Foreskin keratinocyte (primary cell): ENCODE measurements at places on chromosomes 16 and 17. TPM values are rescaled to one million over a fixed set of nuclear protein-coding genes. Genes with fewer than 3 reads are reported as not detected.
A peak's percentile ranks its signal among the peaks of the same experiment; 100 is the strongest.

Gene GNAO1
- 0.07 and 0.24 TPM in 2 replicates for total RNA-seq

Gene PLCG2
- 1.8 and 2.2 TPM in 2 replicates for total RNA-seq

Gene SPG7
- 66.2 and 70.7 TPM in 2 replicates for total RNA-seq

Gene OTOP3
- total RNA-seq, result not detected in 2 replicates

Gene LASP1
- 168 and 171 TPM in 2 replicates for total RNA-seq

Gene NOG
- 6.1 and 6.2 TPM in 2 replicates for total RNA-seq

Gene TBC1D3E
- not detected in 2 replicates for total RNA-seq

Gene DPEP2
- total RNA-seq, result not detected in 2 replicates

Gene NGFR
- 0.95 and 2.7 TPM in 2 replicates for total RNA-seq

Gene TLCD3A
- 35.3 and 38.9 TPM in 2 replicates for total RNA-seq

Gene SLFN5
- total RNA-seq, result 23.5 and 69.3 TPM in 2 replicates

Gene GPR142
- total RNA-seq, result not detected in 2 replicates

Gene MYH8
- not detected in 2 replicates for total RNA-seq

Gene PTGES3L
- total RNA-seq, result 0.14 and 0.17 TPM in 2 replicates

Gene CTRL
- 0.31 and 0.35 TPM in 2 replicates for total RNA-seq

- DNase-seq, result peak; percentile 2
Measured at GRCh38 chr16:21001262-21001661, 100.7 kb downstream of the LYRM1 start.

DNA sequence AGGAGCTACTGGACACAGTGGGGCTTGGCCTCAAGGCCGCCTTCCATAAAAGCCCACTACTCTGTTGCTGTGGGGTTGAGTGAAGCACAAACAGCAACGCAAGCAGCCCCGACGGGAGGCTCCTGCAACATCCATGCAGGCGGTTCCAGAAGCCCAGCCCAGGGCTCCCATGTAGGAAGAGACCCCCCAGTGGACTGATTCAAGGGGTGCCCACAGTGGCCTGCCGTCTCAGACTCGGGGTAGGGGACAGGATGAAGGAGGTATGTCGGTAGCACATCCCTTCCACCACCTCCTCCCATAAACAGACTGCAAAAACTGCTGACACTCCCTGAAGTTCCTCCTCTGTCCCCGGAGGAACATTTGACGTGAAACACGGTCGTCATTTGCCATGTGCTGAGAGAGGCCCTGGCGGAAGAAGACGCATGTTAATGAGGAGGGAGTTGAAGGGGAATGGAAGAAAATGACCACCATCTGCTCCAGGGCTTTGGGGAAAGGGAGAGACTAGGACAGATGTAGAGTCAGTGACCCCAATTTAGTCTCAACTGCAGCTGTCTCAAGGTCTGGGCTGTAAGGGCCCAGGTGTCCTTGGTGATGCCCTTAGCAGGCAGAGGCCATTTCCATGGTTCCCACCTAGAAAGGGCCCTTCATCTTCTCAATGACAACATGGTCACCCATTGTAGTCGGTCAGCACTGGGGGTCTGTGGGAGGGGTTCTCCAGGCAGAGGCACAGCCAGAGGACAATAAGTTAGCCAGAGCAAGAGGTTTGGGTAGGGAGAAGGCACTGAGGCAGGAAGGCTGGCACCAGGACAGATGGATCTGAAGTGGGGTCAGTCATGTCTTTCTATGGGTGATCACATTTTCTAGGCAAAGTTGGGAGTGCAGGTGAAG is 200.6 kb downstream of the CPPED1 start:
- DNase-seq, result no peak

DNA sequence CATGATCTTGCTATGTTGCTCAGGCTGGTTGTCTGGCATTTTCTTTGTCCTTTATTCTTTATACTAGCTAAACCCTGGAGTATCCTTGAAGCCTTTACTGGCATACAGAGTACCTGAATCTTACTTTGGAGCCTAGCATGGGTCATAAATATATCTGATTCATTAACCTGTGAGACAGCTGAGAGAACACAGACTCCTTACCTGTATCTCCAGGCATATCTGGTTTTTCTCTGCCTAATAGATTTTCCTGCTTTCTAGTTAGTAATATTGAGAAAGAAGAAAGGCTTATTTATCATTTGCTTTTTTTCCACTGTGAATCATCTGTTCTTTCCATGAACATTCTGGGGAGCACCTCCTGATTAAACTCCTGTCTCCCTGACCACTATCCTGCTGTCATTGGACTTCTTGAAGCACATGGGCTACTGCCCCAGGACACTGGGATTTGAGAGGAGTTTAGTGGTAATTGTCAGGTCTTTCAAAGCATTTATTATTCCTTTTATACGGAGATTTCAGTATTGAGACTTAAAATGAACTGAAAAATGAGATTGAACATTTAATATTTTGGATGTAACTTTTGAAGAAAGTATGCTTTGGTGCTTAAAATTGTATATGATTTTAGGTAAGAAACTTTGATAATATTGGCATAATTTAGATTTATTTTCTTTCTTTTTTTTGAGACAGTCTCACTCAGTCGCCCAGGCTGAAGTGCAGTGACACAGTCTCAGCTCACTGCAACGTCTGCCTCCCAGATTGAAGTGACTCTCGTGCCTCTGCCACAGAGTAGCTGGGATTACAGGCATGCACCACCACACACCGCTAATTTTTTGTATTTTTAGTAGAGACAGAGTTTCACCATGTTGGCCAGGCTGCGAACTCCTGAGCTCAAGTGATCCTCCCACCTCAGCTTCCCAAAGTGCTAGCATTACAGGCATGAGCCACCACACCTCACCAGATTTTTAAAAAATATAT is 8.6 kb downstream of the PDP2 start:
- no peak for DNase-seq

- no peak for DNase-seq
Measured at GRCh38 chr17:65723431-65724151, 162.1 kb upstream of the AXIN2 start.

GRCh38 chr16:66247516-66248481 is 118.7 kb upstream of the CDH5 start:
- no peak for DNase-seq

GRCh38 chr16:48330841-48331192 is 54.4 kb downstream of the SIAH1 start:
- DNase-seq, result no peak

DNA sequence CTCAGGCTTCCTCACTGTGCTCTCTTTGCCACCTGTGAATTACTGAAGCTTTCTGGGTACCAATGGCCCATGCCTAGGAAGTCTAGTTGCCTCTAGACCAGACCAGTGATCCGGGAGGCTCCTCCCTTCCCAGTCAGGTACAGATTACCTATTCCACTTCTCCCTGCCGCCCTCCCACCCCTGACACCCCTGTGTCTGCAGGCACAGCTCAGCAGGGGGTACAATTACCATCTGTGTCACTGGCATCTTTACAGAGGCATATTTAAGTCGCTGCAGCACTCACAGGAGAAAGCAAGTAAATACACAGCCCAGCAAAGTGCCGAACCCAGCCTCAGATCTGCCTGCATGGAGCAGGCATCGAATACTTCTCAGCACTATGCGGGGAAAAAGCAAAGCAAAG is 5.3 kb upstream of the WSCD1 start:
- DNase-seq, result no peak

- DNase-seq, result no peak
Measured at GRCh38 chr16:82651921-82652601, 25.3 kb downstream of the CDH13 start.

DNA sequence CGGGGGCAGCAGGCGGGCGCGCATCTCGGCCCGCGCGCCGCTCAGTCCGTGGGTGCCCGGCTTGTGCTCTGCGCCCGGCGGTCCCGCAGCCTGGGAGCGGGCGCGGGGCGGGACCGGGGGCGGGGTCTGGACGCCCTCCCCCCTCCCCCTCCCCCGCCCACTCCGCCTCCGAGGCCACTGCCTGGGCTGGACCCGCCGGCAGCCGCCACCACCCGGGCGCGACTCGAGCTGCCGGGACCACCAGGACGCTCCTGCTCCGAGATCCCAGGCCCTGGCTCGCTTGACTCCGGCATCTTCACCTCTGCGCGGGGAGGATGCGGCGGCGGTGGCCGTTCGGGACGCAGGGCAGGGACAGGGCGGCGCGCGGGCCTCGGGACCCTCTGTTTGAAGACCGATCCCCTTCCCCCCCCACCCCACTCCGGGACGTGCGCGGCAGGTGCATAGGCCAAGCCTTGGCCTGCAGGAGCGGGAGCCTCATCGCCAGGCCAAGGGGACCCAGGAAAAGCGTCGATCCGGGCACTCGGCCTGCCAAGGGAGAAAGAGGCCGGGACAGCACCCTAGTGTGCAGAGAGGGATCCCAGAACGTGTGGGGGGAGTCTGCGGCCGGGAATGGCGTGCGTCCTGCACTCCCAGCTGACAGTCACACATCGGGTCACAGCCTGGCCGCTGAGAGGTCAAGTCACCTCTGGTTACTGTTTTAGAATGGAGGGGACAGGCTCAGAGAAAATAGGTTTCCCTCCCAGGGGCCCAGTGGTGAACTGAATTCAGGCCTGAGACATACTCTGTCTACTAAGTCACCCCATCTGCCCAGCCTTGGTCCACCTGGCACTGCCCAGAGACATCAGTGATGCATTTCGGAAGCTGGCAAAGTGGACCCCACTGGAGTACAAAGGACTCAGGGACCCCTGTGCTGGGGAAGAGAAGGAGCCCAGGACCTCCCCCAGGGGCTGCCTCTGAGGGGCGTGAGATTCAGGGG is at the start of gene HS3ST6:
Gene HS3ST6, minus strand, starts transcription at position 65 of the 976 bp plus-strand sequence. CDS start 92 bp downstream, outside the sequence.
- no peak for DNase-seq

DNA sequence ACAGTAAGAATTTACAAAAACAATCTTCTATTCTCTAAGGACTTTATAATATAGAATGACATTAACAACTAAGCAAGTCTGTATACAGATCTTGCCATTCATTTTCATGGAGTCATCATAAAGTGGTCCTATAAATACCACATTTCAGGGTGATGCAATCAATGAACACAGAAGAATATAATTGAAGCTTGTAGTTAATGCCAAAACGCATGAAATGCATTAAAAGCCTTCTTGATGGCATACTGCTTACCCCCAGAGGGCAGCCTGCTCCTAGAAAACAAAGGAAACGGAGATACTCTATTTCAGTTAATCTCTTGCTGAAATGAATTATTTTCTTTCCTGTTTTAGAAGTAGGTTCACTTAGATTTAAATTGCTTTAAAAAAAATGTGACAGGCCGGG is 45.2 kb upstream of the STAC2 start:
- DNase-seq, result no peak

DNA sequence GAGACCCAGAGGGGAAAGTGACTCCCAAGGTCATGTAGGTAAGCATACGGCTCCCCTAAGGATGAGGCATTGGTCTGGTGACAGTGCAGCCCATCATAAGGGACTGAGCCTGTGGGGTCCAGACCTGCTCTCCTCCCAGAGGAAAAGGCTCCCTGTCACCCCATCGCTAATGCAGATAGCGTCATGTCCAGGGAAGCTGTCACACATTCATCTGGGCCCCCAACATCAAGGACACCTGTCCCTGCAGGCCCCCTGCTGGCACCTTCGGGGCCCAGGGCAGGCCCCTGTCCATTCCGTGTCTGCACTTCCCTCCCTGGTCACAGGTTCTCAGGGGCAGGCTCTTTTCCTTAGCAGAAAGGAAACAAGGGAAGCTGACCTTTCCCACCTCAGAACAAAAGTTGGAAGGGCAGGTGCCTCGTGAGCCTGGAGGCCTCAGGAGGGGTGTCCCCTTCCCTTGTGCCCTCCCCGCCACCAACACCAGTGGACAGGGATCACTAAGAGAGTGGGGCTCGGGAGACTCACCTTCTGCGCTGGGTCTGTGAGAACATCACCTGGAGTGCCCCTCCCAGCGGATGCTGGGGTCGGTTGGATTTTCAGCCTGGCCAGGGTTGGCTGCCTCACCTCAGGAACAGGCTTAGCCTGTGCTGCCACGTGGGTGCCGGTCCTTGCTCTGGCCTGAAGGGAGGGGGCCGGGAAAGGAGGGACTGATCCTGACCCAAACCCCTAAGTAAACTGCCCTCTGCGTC is 17.3 kb upstream of the LASP1NB start:
- DNase-seq, result no peak

GRCh38 chr16:53372992-53373871 is 61.0 kb upstream of the RBL2 start:
- DNase-seq, result peak; percentile 51

- DNase-seq, result no peak
Measured at GRCh38 chr17:3979290-3979611, 15.0 kb upstream of the ATP2A3 start.

- DNase-seq, result no peak
Measured at GRCh38 chr17:78263063-78263735, 31.8 kb downstream of the TMEM235 start.

GRCh38 chr17:9230346-9230745 is 209.0 kb downstream of the NTN1 start:
- DNase-seq, result no peak

GRCh38 chr17:5715478-5715877 is 131.2 kb upstream of the NLRP1 start:
- DNase-seq, result no peak

DNA sequence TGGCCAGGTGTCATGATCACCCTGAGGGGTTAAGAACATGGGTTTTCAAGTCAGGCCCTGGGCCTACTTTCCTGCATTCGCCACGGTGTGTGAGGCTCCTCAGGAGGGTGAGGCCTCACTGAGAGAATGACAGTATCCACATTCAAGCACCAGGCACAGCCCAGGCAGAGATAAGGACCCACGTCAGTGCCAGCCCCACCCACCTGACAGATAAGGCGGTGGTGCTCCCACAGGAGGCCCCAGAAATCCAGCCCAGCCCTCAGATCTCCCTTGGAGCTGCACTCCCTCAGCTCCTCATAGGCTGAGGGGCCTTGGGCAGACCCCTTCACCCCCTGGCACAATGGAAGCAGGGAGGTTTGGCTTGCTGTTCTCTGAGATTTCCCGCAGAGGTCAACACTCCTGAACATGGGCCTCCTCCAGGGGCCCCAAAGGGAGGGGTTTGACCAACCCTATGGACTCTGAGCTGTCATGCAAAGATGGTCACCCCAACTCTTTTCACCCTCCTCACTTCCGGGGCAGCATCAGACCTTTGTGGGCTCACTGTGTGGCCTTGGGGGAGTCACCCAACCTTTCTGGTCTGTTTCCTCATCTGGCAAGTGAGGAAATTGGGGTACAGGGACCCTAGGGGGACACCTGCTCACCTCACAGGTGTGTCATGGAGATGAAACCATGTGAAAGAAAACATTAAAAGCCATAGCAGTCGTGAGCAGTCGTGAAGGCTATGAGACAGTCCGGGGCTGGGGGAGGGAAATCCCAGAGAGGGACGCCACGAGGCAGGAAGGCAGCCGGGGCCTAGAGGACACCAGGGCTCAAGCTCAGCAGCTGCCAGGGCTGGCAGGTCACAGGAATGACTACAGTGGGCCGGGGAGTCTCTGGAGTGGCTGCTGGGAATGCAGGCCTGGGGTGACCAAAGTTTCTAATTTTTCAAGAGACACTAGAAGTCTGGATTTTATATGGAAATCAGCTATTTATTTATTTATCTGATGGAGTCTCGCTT is 15.4 kb downstream of the PLLP start:
- no peak for DNase-seq

- DNase-seq, result no peak
Measured at GRCh38 chr16:64304951-64305350, 816.9 kb downstream of the CDH11 start.

DNA sequence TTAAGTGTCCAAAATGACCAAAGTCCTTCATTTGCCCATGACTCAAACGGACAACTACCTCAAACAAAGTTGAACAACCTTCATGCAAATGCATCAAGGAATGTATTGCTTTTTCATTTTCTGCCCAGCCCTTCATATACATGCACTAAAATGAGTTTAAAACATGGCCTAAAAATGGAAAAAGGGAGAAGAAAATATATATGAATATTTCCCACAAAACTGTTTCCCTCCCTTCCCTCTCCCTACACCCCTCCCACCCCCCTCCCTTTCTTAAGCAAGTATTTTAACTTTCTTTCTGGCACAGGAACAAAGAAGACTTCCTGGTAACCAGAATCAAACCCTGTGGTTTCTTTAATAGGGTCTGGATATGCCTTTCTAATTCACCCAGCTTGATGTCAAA is 5.5 kb upstream of the FBXL20 start:
- no peak for DNase-seq
